T-helper 17 cell (primary cell): ENCODE measurements at places on chromosomes 5 and 9.

GRCh38 chr5:142816531-142817430, 46.6 kb downstream of the ARHGAP26 start:
- DNase-seq: no peak

DNA sequence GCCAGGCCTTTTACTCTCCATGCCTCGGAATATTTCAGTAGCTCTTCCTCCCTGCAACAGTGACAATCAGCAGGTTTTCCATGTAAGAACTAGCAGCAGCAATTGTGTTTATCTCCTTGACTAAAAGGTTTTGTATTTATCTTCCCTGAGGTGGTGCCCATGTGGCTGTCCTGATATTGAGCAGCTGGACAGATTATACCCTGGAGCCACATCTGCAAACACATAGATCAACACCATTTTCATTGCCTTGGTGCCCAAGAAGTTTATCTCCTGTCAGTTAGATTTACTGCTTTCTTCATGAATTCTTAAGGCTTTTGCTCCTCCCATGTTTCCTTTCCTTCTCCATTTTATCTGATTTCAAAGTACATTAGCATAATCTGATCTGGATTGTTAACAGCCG, 378.4 kb downstream of the SPATA31D1 start:
- DNase-seq: no peak

DNA sequence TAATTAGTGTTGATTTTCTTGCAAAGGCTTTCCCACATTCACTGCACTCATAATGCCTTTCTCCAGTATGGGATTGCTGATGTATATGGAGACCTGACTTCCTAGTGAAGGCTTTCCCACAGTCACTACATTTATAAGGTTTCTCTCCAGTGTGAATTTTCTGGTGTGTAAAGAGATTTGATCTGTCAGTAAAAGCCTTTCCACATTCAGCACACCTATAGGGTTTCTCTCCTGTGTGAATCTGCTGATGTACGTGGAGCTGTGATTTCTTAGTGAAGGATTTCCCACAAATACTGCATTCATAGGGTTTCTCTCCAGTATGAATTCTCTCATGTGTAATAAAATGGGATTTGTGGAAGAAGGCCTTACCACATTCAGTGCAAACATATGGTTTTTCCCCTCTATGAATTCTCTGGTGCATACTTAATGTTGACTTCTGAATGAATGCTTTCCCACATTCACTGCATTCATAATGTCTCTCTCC, 31.1 kb downstream of the ZNF484 start:
- DNase-seq: no peak

GRCh38 chr5:62780888-62781287, 202.3 kb downstream of the LRRC70 start:
- no peak for DNase-seq

DNA sequence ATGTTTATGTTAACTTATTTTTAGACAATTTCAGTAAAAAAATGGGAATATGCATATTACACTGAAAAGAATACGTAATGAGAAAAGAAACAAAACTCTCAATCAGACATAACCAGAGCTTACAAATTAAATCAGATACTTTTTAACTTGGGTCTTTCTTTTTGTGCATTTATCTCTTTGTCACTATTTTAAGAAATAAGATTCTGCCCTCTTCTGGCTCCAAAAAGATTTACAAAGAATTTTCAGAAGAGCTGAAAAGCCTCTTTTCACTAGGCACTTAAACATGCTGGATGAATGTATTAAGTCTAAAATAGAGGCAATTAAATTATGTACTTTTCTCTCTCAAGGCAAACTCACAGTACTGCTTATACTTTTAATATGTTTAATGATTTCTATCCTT, 55.5 kb downstream of the CEP120 start:
- no peak for DNase-seq

DNA sequence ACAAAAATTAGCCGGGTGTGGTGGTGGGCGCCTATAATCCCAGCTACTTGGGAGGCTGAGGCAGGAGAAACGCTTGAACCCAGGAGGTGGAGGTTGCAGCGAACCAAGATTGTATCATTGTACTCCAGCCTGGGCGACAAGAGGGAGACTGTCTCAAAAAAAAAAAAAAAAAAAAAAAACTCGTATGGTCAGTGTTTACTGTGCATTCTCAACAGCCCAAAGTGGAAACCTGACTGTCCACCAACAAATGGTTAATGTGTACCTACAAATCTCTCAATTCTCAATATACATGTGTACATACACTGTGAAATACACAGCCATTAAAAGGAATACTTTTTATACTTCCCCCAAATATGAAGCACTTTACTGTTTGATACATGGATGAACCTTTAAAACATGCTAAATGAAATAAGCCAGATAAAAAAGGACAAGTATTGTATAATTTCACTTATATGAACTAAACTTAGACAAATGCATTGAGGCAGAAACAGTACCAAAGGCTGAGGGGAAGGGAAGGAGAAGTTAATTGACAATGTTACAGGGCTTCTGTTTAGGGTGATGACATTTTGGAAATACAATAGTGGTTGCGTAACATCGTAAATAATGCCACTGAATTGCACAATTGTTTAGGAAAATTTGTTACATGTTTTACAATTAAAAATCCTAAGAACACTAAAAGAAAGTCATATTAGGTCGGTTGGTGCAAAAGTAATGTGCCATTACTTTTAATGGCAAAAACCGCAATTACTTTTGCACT, 16.5 kb downstream of the DNAJA1 start:
- DNase-seq: no peak

- DNase-seq: no peak
These were observed 54.1 kb downstream of the SPEF2 start for GRCh38 chr5:35671541-35672295.

DNA sequence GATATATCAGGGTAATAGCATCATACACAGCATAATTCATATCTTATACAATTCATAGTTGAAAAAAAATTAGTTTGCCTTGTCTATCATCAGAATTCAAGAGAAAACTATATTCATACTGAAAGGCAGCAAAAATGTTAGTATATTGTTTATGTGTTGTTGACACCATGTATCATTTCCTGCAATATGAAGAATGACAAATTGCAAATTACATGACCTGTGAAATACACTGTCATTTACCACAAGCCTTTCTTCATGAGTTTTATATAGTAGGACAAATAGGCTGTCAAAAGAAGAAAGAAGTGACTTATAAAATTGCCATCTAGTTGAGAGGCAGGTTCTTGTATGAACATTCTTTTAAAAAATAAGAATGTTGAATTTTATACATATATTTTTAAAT, 1136.3 kb upstream of the CDH9 start:
- no peak for DNase-seq

DNA sequence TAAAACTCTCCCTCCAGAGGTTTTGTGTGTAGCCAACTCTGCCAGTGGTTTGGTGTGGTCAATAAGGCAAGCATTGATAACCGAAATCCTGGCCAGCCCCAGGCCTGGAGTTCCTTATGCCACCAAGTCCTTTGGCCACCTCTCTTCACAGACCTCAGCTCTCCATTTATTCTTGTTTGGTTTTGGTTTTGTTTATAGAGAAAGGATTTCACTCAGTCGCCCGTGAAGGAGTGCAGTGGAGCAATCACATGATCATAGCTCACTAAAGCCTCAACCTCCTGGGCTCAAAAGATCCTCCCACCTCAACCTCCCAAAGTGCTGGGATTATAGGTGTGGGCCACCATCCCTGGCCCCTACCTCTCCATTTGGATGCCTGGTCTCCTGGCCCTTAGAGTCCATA, 55.4 kb upstream of the PPARGC1B start:
- DNase-seq: no peak

GRCh38 chr9:103407260-103407659, 412.1 kb downstream of the CYLC2 start:
- DNase-seq: no peak

GRCh38 chr5:138945421-138946240, 70.5 kb upstream of the LRRTM2 start:
- DNase-seq: no peak
